Testis (tissue), 5 donors: ENCODE measurements at places on chromosomes 1 and 21.

GRCh38 chr1:229106526-229107125 lies 164.3 kb upstream of the RAB4A start:
- no peak for DNase-seq

- no peak for DNase-seq
These were observed 278.8 kb downstream of the KIF26B start for GRCh38 chr1:245433561-245433960.

GRCh38 chr1:234638832-234639799 lies 29.1 kb upstream of the IRF2BP2 start:
- no peak for DNase-seq

GRCh38 chr1:229124520-229125124 lies 146.3 kb upstream of the RAB4A start:
- DNase-seq: peak; percentile 55

DNA sequence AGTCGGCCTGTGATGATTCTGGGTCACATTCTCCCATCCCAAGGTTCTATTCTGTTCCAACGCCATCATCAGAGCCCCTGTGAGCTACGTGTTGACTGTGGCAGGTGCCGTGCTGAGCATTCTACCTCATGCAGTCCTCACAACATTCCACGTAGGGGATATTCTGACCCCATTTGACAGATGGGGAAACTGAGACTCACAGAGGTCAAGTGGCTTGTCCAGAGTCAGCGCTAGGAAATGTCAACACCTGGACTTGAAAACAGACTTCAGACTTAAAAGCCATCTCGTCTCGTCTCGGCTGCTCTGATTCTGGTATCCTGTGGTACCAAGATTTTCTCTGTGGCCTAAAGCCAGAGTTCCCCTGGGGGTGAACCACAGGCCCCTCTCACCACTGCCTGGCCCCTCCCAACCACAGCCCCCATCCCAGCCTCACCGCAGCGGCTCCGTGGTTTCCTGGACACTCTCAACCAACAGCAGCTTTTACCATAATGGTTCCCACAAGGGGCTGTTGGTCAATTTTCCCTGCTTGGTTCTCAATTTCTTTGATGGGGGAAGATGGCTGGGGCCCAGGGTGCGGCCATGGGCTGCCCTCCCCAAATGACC lies 39.6 kb downstream of the SDC3 start:
- no peak for DNase-seq

DNA sequence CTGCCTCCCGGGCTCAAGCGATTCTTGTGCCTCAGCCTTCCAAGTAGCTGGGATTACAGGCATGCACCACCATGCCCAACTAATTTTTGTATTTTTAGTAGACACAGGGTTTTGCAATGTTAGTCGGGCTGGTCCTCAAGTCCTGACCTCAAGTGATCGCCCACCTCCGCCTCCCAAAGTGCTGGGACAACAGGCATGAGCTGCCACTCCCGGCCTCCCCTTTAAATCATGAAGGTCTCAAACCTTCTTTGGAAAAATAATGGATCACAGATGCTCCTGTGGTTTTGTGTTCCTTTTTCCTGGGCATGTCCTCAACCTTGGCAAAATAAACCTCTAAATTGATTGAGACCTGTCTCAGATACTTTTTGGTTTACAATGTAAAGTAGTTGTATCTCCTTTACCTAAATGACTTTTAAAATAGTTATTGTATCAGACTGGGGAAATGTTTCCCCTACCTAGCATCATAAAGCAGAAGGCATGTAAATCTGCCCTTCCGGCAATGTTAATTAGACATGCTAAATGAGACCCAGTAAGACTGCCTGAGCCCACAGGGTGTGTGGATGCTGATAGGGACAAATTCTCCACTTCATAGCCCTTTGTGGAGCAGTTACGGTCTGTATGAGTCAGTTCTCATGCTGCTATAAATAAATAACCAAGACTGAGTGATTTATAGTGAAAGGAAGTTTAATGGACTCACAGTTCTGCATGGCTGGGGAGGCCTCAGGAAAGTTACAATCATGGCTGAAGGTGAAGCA lies 27.8 kb downstream of the CBR1 start:
- no peak for DNase-seq

GRCh38 chr1:157193702-157194391 lies 55.7 kb upstream of the ETV3 start:
- peak; percentile 88 for DNase-seq

- DNase-seq: no peak
These were observed 62.0 kb downstream of the BCAR3 start for GRCh38 chr1:93619507-93620171.

GRCh38 chr1:110159168-110159567 lies 8.9 kb downstream of the SLC6A17 start:
- DNase-seq: no peak

GRCh38 chr1:203133970-203134725 lies 6.6 kb downstream of the ADORA1 start:
- peak; percentile 80 for DNase-seq

- DNase-seq: no peak
These were observed 19.1 kb downstream of the DMBX1 start for GRCh38 chr1:46508757-46509156.

DNA sequence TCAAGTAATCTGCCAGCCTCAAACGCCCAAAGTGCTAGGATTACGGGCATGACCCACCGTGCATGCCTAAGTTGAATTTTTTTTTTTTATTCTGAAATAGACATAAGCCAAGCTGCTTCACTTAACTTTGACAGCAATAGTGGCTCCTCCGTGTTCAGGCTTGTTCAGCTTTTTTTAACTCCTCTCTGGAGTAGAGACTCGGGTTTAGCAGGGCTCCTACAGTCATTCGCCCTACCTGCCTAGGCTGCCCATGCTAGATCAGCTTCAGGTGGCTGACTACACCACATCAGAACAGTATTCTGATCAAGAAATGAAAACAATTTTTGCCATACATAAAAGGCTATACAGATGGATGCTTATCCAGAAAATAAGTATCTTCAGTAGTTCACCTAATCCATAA lies 14.7 kb downstream of the ARID4B start:
- DNase-seq: no peak

DNA sequence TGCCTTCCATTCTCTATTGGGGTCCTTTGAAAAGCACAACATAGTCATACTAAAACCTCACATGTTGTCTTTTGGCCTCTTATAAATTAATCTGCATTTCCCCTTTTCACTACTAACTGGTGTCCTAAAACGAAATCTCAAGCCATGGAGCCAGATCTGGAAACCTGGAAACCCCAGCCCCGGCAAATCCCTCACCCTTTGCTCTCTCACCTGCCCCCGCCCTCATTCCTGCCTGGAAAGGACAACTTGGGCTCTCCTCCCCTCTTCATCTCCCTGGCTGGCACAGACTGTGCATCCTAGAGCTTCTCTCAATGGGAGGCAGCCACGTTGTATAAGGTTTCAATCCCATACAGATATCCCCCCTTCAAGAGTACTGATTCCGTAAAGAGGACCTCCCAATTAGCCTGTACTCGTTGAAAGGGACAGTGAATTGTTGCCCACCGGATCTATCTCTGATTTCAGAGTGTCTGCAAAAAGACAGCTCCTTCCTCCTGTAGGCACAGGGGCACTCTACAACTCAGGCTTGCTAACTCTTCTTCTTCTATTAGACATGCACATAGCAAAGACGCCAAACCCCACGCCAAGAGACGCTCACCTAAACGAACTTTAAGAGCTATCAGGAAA lies 1.4 kb downstream of the DUSP10 start:
- DNase-seq: no peak

- DNase-seq: no peak
These were observed 495.7 kb downstream of the KIF26B start for GRCh38 chr1:245650441-245650960.

GRCh38 chr1:90987841-90988240 lies 34.0 kb downstream of the ZNF644 start:
- DNase-seq: no peak

- peak; percentile 87 for DNase-seq
These were observed 14.1 kb upstream of the NUAK2 start for GRCh38 chr1:205335692-205336091.

DNA sequence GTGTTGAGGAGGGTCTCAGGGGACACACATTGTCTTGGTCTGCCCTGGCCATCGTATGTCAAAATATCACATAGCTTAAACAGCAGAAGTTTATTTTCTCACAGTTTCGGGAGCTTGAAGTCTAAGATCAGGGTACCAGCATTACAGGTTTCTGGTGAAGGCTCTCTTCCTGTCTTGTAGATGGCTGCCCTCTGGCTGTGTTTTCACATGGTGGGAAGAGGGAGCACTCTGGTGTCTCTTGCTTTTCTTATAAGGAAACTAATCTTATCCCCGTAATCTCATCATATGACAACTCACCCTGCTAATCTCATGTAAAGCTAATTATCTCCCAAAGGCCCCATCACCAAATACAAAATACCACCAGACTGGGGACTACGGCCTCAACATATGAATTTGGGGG lies 246.9 kb upstream of the ST6GALNAC5 start:
- DNase-seq: no peak

DNA sequence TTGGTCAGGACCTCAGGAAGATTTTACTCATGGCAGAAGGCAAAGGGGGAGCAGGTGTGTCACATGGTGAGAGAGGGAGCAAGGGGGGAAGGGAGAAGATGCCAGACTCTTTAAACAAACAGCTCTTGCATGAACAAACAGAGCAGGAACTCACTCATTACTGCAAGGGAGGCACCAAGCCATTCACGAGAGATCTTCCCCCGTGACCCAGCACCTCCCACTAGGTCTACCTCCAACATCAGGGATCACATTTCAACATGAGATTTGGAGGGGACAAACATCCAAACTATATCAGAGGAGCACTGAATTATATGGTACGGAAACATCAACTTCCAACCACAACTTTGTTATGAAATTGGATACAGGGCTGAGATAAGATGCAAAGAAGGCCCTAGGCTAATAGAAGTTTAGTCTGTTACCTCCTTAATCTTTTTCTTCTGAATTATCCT lies 164.9 kb downstream of the ST6GALNAC3 start:
- no peak for DNase-seq

DNA sequence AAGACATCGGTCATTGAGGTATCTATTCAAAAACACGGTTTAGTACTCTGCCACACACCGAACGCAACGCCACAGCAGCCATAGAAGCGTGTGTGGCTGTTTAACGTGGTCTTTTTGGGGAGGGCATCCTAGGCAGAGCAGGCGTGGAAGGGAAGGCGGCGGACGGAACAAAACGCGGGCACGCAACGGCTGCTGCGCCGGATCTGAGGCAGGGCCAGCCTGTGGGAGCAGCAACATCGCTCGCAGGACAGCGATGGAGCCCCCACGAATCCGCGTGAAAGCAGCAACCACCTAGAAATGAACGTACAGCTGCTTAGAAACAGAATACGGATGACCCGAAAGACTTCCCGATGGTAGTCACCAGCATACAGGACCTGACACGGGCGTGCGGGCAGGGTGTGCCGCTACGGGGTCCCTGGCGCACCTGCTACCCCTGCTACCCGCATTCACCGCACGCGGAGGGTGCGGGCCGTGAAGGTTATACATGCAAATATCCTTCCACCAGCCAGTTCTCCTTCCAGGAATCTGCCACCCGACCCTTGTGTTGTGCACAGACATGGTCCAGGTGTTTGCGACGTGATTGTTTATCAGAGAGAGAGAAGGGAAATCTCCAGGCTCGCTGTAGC lies 114.4 kb upstream of the COL6A1 start:
- DNase-seq: no peak

- no peak for DNase-seq
These were observed 40.5 kb downstream of the DISC1 start for GRCh38 chr1:231666937-231667608.

DNA sequence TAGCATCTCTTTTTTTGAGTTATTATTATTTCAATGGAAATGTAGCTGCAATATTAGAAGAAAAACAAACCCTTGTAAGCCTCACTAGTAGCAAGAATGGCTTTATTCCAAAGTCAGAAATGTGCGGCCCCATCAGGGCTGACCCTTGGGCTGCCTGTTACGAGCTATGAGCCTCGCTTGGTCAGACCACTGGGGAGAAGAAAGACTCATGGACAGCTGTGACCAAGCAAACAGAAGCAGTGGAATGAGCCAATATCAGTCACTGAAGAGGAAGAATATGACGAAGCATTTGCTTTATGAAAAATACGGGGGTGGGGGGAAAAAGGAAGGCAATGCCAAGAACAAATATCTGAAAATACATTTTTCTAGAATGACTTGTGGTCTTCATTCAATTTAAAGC lies 504.5 kb downstream of the LMO4 start:
- DNase-seq: no peak

DNA sequence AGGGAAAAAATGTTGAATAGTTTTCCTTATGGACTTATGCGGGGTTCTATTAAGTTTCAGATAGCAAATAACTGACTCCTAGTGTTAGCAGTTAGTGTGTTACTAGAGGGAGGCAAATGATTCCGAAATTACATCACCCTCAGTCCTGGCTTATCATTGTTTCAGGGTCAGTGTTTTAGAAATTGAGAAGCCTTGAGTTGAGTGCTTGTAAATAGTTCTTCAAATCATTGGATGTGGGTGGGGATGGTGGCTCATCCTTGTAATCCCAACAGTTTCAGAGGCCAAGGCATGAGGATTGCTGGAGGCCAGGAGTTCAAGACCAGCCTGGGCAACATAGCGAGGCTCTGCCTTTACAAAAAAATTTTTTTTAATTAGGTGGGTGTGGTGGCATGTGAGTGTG lies 21.3 kb downstream of the SOAT1 start:
- peak; percentile 27 for DNase-seq

GRCh38 chr1:218525031-218525430 lies 179.9 kb downstream of the TGFB2 start:
- DNase-seq: no peak

DNA sequence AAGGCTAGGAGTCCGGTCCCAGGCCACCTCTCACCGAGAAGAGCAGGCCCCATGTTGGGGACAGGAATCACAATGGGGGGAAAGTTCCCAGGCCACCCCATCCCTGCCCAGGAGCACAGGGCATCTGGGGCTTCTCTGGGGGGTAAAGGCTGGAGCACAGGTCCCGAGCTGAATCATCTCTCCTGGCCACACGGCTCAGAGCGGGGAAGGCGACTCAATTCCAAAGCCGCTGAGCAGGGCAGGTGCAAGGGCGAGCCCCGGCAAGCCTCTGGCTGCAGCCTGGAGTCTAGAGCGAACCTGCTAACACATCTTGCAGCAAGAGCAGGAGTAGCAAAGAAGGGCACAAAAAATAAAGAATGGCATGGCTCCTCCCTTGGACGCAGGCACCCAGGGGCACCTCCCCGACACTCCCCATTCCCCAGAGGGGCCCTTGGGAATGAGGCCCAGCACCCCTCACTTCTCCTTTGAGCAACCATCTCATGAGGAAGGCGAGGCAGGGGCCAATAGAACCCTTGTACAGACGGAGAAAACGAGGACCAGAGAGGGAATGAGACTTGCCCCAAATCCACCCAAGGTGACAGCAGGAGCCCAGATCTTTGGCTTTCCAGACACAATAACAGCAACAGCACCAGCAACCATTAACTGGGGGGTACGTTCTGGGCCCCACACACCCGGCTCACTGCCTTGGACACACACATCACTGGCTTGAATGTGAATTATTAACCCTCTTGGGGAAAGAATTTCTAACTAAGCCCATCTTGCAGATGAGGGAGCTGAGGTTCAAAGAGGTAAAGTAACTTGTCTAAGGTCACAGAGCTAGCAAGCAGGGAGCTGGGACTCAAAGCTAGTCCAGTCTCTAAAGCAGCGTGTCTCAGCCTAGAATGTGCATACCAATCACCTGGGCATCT lies 20.7 kb upstream of the ALDH4A1 start:
- DNase-seq: no peak

GRCh38 chr1:98733782-98734112 lies 72.2 kb downstream of the SNX7 start:
- DNase-seq: no peak
